ENCODE measurements at places on chromosomes 4 and X. TPM values are rescaled to one million over a fixed set of nuclear protein-coding genes. Genes with fewer than 3 reads are reported as not detected.

TIMM17B gene
- 83.8 TPM for total RNA-seq

SORCS2 gene
- total RNA-seq = 0.07 TPM

MBNL3 gene
- total RNA-seq = 14.7 TPM

ZFYVE28 gene
- 19.7 TPM for total RNA-seq

POU4F2 gene
- total RNA-seq = not detected

PCDH10 gene
- total RNA-seq = not detected

C4orf50 gene
- total RNA-seq = 0.07 TPM

RHOH gene
- total RNA-seq = 98.6 TPM

SEPSECS gene
- total RNA-seq = 13.3 TPM

MAP3K15 gene
- 0.69 TPM for total RNA-seq

DNA sequence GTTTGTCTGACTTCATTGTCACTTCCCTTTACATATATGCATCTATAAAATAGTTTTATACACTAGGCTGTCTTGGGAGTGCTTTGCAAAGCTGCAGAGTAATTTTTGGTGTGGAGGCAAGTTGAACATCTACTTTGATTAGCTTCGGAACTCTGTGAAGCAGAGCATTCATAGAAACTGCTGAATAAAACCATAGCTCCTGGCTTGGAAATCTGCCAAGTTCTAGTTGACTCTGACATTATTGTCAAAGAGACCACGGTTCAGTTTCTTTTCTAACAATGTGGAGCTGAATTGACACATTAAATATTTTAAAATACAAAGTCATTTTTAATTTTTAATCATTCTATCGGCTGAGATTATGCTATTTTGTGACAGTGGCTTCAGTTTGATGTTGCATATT is 335.0 kb downstream of the BMPR1B start:
- no peak for DNase-seq

DNA sequence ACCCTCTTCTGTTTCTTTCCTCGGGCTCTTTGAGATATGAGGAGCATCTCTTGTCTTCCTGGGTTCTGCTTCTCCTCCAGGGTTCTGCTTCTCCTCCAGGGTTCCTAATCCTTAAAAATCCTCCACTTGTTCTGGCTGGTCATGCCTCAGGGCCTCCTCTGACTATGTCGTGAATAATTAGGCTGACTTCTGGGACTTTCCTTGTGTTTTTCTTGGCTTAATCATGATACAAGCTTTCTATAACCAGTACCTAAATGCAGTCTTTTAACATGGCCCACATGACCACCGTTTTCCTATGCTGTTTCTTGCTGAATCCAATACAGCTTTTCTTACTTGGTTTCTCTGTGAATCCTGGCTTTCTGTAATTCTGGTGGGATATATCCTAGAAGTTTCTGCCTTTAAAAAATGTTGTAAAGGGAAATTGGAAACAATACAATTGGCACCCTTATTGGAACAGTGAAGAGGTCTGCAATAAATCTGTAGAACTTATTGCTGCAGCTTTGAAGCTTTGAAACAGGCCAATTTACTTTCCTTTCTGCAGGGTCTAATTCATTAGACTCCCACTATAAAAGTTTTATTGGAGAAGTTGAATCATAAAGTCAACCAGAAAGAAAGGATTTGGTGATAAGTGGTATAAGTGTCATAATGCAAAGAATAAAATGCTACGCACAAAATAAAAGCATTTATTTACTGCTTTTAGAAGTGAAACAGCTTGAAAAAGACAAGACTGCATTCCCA is 213.1 kb downstream of the UGT8 start:
- DNase-seq = no peak

GRCh38 chr4:89142691-89143669 is 31.6 kb downstream of the TIGD2 start:
- DNase-seq = no peak

- no peak for DNase-seq
Measured at GRCh38 chr4:2950221-2950989, 12.8 kb downstream of the NOP14 start.

- DNase-seq = peak; percentile 55
Measured at GRCh38 chr4:56762484-56763250, 58.8 kb downstream of the SPINK2 start.

- no peak for DNase-seq
Measured at GRCh38 chrX:109533631-109534030, 3.0 kb upstream of the NXT2 start.

DNA sequence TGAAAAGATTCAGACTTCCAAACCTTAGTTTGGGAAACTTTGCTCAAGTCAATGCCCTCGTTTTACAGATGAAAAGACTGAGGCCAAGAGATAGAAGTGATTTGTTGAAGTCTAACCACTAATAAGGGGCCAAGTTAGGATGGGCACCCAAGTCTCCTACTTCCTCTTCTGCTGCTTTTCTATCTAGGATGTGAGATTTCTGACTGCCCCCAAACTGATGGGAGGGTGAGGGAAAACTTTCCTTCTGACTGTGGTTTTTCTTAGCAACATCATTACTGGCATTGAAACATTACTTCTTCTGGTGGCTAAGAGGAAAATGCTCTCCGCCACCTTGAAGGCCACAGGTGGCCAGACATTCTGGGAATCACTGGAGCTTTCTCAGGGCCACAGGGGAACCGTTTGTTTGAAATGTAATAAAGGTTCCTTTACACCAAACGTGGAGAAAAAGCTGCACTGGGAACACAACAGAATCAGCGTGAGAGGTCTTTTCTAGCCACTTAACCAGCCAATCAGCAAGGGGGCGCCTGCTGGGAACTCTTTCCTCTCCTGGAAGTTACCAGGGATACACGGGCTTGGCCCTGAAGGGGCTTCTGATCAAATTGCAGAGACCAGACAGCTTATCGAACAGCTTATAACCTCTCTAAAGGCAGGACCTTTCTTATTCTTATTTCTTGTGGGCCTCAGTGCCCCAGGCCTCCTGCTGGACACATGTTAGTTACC is 115.9 kb upstream of the TEX13D start:
- no peak for DNase-seq

- DNase-seq = no peak
Measured at GRCh38 chr4:81589262-81589661, 117.6 kb upstream of the RASGEF1B start.

DNA sequence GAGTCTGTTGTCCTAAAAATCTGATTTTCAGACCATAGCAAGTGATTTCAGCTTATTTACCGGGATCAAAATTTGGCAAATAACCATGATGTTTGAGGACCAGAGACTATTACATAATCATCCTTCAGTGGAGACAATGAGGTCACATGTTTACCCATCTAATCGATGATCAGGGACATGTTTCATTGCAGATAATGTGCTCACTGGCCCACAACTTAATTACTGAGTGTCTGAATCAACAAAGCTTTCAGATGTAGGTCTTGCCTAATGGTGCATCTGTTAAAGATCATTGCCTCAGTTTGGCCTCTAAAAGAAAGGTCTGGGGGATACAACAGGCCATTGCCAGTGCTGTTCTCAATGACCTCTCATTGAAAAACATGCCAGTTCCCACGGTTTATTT is 42.8 kb upstream of the KLHL34 start:
- DNase-seq = no peak

- DNase-seq = no peak
Measured at GRCh38 chrX:17038681-17039161, 92.3 kb downstream of the REPS2 start.

- no peak for DNase-seq
Measured at GRCh38 chr4:152690706-152691651, 11.2 kb upstream of the TMEM154 start.

GRCh38 chrX:13658602-13659001 is 5.7 kb downstream of the TCEANC start:
- no peak for DNase-seq

GRCh38 chr4:96228463-96228862 is 388.6 kb downstream of the PDHA2 start:
- DNase-seq = no peak

- no peak for DNase-seq
Measured at GRCh38 chr4:54764476-54764875, 106.7 kb downstream of the KIT start.

- no peak for DNase-seq
Measured at GRCh38 chrX:42432552-42432951, 345.4 kb downstream of the PPP1R2C start.

DNA sequence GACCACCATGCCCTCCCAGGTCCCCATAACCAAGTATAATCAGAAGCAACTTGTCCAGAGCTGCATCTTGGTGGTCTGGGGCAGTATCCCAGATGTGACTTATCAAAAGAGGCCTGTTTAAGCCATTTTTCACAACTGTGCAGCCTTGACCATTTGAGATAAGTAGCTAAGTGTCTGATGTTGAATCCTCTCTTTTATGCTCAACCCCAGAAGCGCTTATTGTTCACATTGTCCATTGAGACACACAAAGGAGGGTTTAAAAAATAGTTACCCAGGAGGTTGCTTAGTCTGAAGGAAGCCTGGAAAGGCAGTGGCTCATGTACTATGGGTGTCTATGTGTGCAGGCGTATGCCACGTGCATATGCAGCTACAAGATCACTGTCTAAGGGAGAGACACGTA is 27.0 kb downstream of the ENPP6 start:
- no peak for DNase-seq

DNA sequence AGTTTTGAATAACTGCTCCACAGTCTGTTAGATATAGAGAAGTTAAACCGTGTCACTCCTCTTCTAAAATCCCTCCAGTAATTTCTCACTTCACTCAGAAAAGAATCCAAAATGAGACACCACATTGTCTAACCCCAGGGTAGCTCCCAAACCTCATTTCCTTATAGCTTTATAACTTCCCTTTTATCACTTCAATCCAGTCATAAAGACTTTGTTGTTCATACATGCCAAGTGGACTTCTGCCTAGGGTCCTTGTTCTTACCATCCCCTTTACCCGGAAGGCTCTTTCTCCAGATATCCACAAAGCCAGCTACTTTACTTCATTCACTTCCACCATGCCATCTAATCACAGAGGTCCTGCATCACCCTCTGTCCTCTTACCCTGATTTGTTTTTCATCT is 156.2 kb downstream of the GABRB1 start:
- DNase-seq = no peak

- no peak for DNase-seq
Measured at GRCh38 chr4:39170301-39170700, 12.0 kb upstream of the WDR19 start.

DNA sequence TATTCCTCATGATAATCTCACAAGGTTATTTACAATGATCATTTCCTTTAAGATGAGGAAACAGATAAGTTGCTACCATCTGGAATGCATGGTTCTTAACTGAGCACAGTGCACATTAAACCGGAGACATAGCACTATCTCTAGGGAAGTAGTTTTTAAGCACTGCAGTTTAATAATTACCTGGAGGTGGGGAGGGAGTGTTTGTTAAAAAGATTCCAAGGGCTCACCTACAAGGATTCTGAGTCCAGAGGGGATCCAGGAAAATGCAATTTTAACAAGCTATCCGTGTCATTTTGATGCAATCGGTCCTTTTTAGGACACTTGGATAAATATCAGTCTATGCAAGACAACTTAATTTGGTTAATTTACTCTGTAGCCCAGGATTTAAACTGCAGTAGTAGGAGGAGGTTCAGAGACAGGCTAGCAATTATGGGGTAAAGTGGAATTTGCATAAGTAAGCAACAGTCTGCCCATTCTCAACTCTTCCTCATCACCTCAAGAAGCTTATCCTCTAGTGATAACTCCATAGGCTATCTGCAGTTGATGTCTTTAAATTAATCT is 2.8 kb upstream of the PDLIM5 start:
- DNase-seq = no peak

DNA sequence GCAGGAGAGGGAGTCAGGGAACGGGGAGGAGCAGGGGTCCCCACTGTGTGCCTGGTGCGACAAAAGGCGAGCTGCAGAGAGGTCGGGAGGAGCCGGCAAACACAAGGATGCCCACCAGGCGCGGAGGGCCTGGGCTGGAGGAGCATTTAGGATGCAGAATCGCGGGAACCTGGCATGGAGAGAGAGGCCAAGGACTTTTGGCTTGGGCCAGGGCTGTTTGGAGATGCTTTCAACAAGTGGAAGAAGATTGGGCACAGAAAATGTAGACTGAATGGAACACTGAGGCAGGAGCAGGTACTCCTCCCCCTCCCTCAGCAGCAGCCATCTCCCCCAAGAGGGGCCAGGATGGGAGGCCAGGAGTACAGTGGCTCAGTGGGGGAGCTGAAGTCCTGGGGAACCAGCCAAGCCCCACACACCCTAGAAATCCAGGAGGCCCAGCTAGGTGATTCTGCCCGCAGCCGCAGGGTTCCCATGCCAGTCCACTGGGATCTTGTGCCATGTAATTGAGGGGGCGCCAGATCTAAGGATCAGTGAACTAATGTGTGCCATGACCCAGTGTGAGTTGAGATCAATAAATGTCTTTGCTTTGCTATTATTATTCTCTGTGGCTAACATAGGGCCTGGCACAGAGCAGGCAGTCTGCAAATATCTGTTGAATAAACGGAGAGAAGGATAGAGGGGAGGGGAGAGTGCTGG is 1.1 kb upstream of the ABLIM2 start:
- DNase-seq = no peak

DNA sequence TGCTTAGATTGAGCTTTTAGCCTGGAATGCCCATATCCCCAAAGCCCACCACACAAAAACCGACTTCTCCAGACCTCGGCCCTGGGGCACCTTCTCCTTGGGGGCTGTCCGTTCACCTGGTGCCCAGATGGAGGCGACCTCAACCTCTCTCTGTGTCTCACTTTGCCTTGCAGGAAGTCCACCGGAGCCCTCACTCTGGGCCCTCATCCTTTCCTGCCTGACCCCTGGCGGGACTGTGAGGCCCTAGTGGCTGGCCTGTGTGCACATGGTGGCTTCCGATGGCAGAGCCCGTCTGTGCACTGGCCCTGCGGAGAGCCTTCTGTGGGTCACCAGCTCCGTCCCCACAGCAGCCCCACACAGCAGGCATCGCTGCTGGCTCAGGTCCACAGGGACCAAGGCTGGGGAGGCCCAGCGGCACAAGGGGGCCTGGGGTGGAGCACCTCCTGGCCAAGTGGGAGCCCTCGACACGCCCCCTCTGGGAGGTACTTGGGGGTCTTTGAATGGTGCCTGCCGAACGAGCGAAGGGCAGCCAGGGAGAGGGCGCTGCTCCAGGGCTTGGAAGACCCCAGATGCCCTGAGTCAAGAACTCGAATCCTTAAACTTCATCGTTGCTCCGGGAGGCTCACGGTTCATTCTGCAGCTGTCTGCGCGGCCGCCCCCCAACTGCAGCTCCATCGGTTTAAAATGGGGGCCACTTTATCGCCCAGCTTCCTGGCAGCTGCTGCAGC is 97.2 kb upstream of the ADRA2C start:
- no peak for DNase-seq

DNA sequence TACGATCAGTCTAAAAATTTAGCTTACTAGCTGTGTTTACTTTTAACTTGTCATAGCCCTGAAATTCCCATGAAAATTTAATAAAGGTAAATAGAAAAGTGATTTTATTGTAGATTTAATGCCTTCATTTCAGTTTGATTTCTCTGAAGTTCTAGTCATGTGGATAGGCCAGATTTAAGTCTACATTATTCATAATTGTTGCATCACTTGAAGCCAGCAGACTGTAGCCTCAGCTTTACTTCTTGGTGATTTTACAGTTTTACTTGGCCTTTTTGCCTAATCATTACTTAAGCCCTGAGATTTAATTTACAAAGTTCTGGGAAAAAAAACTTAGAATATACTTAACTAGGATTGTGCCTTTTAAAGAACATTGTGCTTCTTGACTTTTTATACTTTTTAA is 73.5 kb upstream of the FHDC1 start:
- no peak for DNase-seq
